Stomach (tissue), 19 donors: ENCODE measurements at places on chromosomes 11 and 22. TPM values are rescaled to one million over a fixed set of nuclear protein-coding genes. Genes with fewer than 3 reads are reported as not detected.

GRCh38 chr11:78078218-78079167 is 1.2 kb downstream of the NDUFC2 start:
- no peak for DNase-seq

DNA sequence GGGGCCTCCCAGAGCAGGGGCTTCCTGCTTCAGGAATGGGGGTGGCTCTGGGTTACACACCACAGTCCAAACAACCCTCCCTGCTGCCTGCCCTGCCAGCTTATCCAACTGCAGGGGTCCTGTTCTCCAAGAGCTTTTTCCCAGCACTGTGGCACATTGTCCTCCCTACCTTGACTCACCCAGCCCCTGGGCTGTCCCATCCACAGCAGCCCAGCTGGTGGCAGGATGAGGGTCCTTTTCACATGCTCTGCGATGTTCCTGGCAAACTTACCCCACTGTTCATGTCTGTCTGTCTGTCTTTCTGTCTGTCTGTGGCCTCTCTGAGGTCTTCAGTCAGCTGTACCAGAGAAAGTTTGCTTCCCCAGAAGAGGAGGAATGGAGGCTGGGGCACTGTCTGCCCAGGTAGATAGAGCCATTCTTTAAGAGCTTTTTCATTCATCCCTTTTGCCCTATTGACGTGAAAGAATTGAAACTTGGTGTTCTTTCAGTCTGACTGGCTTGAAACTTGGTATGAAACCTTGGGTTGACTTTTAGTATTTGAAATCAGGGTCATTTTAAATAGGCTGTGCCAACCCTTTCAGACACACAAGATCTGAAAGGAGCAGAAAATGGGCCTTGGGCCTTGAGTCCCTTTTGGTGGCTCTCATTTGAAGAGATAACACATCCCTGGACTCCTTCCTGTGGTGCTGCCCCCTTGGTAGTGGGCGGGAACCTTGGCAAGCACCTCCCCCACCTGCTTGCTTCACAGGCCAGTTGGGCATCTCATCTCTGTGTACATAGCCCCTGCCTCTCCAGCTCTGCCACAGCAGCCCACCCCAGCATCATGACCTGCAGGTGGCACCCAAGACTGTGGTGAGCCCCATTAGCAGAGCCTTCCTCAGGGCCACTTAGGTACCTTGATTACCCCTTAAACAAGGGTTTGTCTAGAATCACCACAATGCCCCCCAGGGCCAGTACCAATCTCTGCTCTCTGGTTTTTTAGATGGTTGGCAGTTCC is 74.6 kb upstream of the SUSD2 start:
- DNase-seq: no peak

DNA sequence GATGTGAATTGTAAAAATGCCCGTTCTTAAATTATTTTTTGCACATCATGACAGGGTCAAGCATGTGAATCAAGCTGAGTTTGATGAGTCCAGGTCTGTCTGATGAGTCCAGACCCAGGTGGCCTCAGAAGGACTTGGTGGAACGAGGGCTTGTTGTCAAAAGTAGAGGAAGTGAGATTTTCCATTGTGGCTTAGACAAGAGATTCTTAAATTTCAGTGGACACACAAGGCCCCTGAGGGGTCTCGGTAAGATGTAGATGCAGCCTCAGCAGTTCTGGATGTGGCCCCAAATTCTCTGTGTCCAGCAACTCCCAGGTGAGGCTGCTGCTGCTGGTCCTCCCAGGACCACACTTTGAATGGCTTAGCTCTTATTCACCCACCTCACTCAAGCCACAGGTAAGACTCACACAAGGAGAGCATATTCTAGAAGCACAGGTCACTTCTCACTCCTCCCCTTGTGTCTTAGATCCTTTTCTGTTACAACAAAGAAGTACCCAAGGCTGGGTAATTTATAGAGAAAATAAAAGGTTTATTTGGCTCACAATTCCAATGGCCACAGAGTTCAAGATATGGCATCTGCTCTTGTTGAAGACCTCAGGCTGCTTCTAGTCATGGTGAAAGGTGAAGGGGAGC is 98.8 kb downstream of the GGTLC2 start:
- DNase-seq: no peak

DNA sequence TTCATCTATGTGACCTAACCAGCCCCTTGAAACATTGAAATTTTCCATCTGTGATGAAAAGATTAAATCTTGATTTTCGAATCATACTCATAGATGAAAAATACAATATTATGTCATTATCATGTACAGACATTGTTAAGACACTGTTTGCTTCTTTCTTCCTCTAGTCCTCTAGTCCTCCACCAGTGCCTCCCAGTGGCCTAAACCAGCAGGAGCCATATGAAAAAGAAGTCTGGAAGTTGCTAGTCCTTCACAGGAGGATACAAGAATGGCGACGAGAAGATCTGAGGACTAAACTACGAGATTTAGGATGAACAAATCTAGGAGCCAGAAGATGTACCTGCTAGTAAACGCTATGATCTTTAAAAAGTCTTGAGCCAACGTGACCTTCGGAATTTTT is 134.1 kb downstream of the SLC17A6 start:
- DNase-seq: no peak

DNA sequence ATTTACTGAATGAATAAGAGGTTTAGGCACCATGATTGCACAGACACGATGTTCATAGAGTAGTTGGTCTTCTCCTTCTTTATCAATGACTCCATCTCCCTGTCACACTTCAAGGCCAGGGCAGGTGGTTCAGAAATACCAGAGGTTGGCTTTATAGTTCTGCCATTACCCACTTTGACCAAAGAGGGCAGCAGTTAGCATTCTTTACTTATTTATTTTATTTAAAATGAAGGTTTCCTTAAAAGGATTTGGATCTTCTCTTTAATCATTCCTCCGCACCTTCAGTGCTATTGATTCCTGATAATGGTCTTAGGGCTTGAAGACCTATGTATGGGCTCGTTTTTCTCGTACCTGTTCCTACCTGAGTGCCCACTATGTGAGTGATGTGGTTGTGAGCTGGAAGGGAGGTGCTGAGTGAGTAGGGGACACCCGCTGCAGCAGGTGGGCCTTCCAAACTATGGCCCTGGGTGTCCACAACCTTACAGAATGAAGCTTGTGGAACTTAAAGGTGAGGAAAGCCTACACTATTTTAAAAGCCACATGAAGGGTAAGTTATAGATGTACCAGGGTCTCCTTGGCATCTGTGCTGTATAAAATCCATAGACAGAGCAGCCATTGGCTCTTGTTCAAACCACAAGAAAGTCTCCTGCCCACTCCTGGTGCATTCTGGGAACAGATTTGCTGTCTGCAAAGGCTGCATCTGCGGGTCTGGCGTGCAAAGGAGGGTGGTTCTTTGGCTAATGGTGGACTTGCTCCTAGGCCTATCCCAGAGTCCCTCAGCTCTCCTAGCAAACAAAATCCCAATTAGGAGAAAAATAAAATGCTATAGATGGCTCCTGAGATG is 35.0 kb downstream of the TIMP3 start:
- DNase-seq: no peak

- no peak for DNase-seq
Measured at GRCh38 chr11:79285756-79286155, 155.1 kb downstream of the TENM4 start.

GRCh38 chr11:48683226-48683720 is 194.7 kb downstream of the OR4A47 start:
- DNase-seq: no peak

RAB38 gene
- total RNA-seq: 1.0 TPM

SYT7 gene
- total RNA-seq: 8.4 TPM
